ENCODE measurements at places on chromosomes 13 and 19. TPM values are rescaled to one million over a fixed set of nuclear protein-coding genes. Genes with fewer than 3 reads are reported as not detected.

RFPL4AL1 gene
- not detected for total RNA-seq

DNA sequence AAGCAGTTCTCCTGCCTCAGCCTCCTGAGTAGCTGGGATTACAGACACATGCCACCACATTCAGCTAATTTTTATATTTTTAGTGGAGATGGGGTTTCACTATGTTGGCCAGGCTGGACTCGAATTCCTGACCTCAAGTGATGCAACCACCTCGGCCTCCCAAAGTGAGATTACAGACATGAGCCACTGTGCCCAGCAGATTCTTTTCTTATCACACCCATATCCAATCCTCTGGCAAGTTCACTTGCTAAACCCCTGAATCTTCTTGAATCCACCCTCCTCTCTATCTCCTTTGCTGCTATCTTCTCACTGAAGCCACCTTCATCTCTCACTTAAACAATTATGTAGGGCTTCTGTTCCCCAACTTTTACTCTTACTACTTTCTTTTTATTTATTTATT lies 17.5 kb downstream of the TMEM143 start:
- no peak for DNase-seq
- no peak overlapping the region for H3K4me3 ChIP-seq
- no peak overlapping the region for H3K27ac ChIP-seq
- H3K4me1 ChIP-seq = no peaks in the 10 kb centered on the region
- H3K27me3 ChIP-seq = no peaks in the 10 kb centered on the region

DNA sequence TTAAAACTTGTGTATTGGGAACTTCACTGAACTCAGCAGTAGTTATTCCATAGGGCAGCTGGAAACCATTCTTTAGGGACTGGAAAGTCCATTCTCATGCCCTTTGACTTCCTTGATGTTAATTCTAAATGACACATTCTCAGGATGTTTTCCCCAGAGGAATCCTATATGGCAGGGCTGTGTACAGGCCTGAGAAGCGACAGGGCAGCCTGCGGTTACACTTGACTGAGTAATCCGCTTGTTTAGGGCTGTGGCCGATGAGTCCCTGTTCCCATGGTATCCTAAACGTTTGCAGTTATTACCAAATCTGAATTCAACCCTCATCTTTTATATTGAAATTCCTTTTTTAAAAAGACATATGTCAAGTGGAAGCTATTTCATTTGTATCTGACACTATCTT lies 83.5 kb downstream of the COL4A2 start:
- no peak for DNase-seq
- H3K4me1 ChIP-seq = peaks cover 29% of the 10 kb centered on the region
- H3K27ac ChIP-seq = peak overlapping the region; percentile 3
- no peaks in the 10 kb centered on the region for H3K36me3 ChIP-seq
- H3K4me3 ChIP-seq = no peak overlapping the region
- no peaks in the 10 kb centered on the region for H3K27me3 ChIP-seq

- H3K27ac ChIP-seq = no peak overlapping the region
- no peak for DNase-seq
- H3K4me1 ChIP-seq = no peaks in the 10 kb centered on the region
These were observed 232.1 kb downstream of the DIAPH3 start for GRCh38 chr13:59931621-59932020.
